T-helper 22 cell (primary cell): ENCODE measurements at places on chromosomes 1 and 21.

GRCh38 chr1:26025517-26025916 is 3.9 kb downstream of the EXTL1 start:
- no peak for DNase-seq

- no peak for DNase-seq
Measured at GRCh38 chr1:186188004-186188539, 187.0 kb downstream of the TPR start.

GRCh38 chr1:39409055-39409816 is 82.2 kb upstream of the BMP8A start:
- DNase-seq = no peak

GRCh38 chr1:98546319-98546718 is 115.2 kb upstream of the SNX7 start:
- no peak for DNase-seq

- DNase-seq = no peak
Measured at GRCh38 chr21:41897700-41898099, 18.6 kb upstream of the PRDM15 start.

DNA sequence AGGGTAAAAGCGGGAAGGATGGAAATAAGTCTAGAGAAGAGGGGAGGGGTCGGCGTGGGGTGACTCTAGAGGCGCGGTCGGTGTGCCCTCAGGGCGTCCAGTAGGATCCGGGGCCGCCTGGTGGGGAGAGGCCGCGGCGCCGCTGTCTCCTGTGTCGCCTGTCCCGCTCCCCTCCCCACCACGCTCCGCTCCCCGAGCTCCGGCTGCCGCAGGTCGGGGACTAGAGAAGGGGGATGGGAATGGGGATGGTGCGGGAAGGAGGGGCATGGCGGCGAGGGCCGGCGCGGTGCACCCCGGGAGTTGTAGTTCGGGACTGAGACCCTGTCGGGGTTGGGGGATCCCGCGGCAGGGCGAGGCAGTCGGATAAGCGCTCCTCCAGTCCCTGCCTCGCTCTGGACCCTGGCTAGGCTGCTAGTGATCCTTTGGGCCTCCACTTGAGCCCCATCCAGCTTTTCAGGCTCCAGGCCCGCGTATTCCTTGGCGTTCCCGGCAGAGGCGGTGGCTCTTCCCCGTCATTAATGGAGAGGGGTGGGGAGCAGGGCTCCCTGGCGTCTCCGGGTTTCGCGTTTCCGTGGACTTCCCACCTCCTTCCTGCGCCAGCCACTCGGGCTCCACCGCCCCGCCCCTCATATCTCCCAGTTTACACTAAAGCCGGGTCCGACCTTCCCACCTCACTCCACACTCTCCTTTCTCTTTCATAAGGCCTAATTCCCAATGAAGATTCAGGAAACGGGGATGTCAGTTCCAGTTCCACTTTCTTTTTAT is at the start of gene ENTREP3:
Gene ENTREP3 (minus strand): TSS at position 241 of the 765 bp plus-strand sequence. CDS start 606 bp downstream, outside the sequence.
- peak; percentile 65 for DNase-seq

GRCh38 chr1:206784471-206784903 is 12.2 kb upstream of the IL10 start:
- no peak for DNase-seq

DNA sequence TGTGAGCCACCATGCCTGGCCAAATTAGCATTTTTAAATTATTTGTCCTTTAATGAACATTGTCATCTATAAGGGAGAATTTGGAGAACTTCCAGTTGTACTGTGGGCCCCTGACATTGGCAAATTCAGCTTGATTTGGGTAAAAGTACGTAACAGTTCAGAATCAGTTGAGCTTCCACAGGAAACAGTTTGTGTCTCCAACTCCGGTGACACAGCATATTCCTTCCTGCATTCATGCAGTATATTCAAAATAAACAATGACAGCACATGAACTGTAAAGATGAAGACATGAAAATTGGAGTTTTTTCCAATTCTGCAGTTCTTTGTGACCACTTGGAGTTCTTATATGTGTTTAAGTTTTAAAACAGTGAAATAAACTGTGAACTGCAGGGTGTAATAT is 28.2 kb downstream of the RNF220 start:
- DNase-seq = no peak

GRCh38 chr1:203813581-203814341 is 18.3 kb downstream of the ZBED6 start:
- DNase-seq = no peak

DNA sequence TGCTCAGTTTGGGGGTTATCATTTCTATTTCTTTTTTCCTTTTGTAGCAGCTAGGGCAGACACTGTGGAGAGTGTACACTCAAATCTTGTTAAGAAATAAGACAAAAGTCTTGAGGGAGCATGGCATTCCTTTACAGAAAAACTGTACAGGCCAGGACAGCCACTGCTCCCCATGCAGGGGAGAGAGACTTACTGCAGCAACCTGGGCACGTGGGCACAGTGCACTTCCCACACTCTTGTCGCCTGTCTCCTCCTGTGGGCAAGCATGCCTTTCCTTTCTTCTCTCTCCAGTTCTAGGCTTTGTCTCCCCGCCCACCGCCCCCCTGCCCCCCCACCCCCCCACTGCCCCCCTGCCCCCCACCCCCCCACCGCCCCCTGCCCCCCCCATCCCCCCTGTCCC is 51.9 kb downstream of the PHC2 start:
- no peak for DNase-seq

DNA sequence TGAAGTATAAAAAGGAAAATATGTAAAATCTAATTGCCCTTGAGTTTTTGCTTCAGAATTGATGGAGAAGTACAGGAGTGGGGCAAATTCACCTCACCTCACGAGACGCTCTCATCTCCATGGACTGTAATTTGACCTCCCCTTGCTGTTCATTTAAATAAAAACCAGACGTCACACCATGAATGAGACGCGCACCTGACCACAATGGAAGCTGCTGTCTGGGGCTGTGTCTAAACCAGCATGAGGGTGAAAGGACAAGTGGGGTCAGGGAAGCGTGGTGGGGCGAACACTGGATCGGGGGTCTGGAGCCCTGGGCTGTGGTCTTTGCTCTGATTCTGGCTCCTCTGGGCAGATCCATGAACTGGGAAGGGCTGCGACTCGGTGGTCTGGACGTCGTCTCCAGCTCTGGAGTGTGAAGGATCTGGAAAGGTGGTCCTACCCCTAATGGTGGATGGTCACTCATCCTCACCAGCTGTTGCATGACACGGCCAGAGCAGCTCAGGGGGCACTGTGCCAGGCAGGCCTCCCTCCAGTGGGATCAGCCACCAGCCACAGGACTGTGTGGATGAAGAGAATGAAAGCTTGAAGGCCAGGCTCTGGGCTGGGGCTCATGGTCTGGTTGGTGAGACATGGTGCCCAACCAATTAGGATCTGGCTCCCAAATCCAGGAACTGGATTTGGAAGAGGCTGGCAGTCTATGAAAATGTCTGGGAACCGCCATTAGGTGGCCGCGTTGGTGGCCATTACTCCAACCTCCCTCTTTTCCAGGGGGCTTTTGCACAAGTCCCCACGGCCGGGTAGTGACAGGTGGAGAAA is 728.6 kb downstream of the PTPRU start:
- no peak for DNase-seq

- no peak for DNase-seq
Measured at GRCh38 chr21:31927689-31928353, 55.0 kb downstream of the HUNK start.

DNA sequence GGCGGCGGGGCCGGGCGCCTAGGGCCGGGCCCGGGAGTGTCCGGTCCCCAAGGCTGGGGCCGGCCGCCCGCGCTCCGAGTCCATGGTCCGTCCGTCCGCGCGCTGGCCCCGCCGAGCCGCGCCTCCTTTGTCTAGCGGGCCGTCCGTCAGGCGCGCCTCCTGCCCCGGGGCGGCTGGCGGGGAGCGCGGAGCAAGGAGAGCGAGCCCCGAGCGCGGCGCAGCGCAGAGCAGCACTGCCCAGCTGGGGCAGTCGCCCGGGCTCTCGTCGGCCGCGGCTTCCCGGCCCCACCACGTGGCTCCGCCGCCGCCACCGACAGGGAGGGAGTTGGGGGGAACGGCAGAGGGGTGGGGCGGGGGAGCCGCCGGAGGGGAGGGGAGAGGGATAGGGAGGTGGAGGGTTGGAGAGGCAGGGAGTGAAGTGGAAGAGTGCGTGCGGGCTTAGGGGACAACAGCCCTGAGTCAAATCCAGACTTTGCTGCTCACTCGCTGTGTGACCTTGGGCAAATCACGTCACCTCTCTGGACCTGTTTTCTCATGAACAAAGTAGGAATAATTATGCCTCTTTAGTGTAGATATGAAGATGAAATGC is at the start of gene NKAIN1:
Gene NKAIN1 (minus strand): TSS at position 235 of the 589 bp plus-strand sequence. CDS start 340 bp downstream, outside the sequence.
- DNase-seq = no peak

GRCh38 chr1:181554465-181554864 is 71.1 kb downstream of the CACNA1E start:
- DNase-seq = no peak

DNA sequence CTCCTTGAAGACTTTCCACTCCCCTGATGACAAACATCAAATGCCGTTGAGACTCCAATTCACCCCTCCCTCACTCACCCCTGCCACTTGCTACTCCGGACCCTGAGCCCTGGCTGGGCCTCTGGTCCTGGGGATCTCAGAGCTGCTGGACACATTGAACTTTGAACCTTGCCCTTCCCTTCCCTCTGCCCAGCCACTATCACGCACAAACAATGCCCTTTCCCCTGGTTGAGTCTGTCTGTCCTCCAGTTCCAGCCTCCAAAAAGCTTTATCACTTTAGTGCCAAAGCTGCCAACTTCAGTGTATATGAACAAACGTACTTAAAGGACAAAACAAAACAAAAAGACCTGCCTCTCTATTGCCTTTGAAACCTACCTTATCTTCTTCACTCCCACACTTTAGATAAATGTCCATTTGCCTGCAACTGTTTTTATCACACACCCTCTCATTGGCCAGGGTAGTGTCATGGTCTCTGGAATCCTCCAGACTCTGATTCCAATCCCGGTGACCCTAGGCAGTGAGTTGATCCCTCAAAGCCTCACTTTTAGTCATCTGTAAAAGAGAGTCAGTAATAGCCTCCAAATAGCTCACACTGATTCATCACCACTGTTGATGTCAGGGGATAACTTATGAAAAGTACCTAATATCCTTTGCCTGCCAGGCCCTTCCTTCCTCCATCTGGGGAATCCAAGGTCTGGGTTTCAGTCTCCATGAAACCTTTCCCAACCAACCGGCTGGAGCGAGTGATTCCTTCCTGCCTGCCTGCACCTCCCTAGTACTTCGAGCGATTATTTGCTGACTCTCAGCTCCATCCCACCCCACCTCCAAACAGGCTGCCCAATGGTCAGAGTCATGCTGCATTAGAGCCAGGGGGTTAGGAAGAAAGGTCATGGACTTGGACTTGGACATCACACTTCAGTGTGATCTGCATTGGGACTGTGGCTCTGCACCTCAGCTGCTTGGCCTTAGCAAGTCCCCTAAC is 15.9 kb upstream of the SPOCD1 start:
- no peak for DNase-seq

GRCh38 chr1:204405988-204406387 is 5.6 kb downstream of the PPP1R15B start:
- DNase-seq = no peak

GRCh38 chr1:108865316-108865910 is 8.5 kb upstream of the AKNAD1 start:
- DNase-seq = no peak

GRCh38 chr1:186763107-186763506 is 65.6 kb upstream of the PLA2G4A start:
- no peak for DNase-seq

- no peak for DNase-seq
Measured at GRCh38 chr1:166924823-166925541, 48.9 kb upstream of the TADA1 start.

DNA sequence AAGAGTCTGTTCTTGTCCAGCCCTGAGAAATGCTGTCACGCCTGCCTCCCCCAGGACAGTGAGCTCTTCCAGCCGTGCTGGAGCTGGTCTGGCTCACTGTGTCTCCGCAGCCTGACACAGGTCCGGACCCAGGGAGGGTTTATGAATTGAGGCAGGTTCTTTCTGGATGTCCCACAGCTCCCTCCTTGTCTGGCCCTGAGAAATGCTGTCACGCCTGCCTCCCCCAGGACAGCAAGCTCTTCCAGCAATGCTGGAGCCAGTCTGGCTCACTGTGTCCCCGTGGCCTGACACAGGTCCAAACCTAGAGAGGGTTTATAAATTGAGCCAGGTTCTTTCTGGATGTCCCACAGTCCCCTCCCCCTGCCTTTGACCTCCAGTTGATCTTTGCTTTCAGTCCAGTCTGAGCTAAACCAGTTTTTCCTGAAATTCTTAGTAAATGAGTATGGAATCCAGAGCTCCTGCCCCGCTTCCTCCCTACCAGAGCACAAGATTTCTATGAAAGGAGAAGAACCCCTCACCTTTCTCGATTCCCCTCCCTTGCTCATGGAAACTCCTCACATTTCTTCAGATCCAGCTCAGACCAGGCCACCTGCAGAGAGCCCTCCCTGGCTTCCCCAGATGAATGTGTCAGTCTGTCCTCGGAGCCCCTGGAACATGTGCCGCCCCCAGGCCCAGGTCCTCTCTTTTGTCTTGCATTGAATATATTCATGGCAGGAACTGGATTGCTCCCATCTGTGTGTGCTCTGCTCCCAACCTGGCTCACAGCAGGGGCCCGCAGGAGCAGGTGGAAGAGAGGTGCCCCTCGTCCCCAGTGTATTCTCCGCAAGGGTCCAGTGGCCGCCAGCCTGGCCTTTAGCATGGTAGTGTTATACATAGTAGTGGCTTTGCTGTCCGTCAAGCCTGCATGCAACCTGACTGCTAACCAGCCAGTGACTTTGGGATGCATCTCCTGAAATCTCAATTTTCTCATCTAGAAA is 116.3 kb downstream of the EPHB2 start:
- DNase-seq = no peak

DNA sequence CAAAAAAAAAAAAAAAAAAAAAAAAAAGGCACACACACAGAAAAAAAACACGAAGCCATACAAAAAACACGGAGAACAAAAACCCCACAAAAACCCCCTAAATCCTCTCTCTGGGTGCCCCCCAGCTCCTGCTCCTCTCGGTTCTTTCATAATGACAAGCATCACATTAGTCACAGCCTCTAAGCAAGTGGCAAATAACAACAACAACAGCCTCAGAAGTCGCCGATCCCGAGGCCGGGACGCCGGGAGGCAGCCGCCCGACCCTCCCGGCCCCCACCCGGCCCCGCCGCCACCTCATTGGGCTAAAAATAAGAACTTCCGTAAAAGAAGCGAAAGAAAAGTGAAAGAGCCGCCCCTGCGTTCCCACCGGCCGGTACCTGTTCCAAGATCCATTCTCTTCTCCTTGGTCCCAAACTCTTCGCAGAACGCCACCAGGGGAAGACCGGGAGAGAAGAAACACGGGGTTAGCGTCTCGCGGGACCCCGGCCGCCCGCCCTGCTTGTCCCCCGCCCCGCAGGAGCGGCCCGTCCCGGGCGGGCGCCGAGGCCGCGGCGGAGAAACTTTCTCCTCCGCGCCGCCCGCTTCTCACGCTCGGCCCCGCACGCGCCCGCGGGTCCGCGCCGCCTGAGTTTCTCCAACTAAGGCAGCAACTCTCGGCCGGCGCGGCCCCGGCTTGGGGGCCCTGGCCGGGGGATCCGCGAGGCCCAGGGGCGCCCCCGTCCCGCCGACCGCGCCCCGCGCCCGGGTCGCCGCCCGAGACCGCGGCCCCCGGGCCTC is 102.8 kb downstream of the CASZ1 start:
- peak; percentile 38 for DNase-seq

- peak; percentile 26 for DNase-seq
Measured at GRCh38 chr1:24555591-24556413, at the start of gene NCMAP. Gene NCMAP (plus strand): TSS chr1:24556087. CDS start chr1:24595431, 39,344 bp downstream.
